ENCODE measurements at places on chromosomes 2 and 18. TPM values are rescaled to one million over a fixed set of nuclear protein-coding genes. Genes with fewer than 3 reads are reported as not detected.
A peak's percentile ranks its signal among the peaks of the same experiment; 100 is the strongest.

GRCh38 chr2:1557467-1557820, 144.2 kb downstream of the TPO start:
- no peak overlapping the region for H3K27ac ChIP-seq
- H3K36me3 ChIP-seq = no peaks in the 10 kb centered on the region

C2orf92 gene
- total RNA-seq = 6.9 TPM

- H3K36me3 ChIP-seq = peaks cover 41% of the 10 kb centered on the region
- no peak for DNase-seq
- H3K4me1 ChIP-seq = no peaks in the 10 kb centered on the region
- H3K27me3 ChIP-seq = no peaks in the 10 kb centered on the region
Measured at GRCh38 chr2:206002440-206002839, 83.5 kb downstream of the INO80D start.

C2orf78 gene
- total RNA-seq = 0.37 TPM

- no peak overlapping the region for H3K4me3 ChIP-seq
- H3K27me3 ChIP-seq = no peaks in the 10 kb centered on the region
- no peak overlapping the region for H3K27ac ChIP-seq
- DNase-seq = no peak
- no peaks in the 10 kb centered on the region for H3K4me1 ChIP-seq
- H3K36me3 ChIP-seq = no peaks in the 10 kb centered on the region
Measured at GRCh38 chr2:134391751-134392160, 137.9 kb downstream of the MGAT5 start.

GRCh38 chr18:54910161-54910919, 48.9 kb downstream of the CCDC68 start:
- H3K27ac ChIP-seq = no peak overlapping the region
- no peaks in the 10 kb centered on the region for H3K36me3 ChIP-seq
- H3K4me3 ChIP-seq = no peak overlapping the region
- no peaks in the 10 kb centered on the region for H3K4me1 ChIP-seq
- no peaks in the 10 kb centered on the region for H3K27me3 ChIP-seq

EN1 gene
- total RNA-seq = not detected

DNA sequence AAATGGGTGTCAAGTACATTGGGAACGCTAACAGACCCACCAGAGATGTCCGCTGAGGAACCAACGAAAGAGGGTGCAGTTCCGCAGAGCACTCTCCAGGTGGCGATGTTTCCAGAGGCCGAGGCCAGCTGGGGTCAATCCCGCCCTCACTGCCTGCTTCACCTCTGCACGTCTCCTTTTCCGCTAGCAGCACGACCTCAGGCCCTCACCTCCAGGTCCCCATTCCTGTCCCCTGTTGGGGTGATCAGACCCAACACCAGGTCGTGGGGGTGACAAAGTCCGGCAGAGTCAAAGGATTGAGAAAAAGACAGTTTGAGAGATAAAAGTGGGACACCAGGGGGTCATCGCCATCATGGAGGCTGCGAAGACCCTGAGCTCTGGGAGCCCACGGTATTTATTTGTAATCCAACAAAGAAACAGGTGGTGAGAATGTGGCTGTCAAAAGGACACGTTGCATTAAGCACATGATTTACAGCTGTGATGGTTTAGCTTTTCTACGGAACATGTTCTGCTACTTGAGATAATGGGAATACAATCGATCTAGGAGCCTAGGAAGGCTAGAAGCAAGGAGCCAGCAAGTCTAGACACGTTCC, 27.3 kb downstream of the ZAP70 start:
- H3K4me3 ChIP-seq = no peak overlapping the region
- H3K36me3 ChIP-seq = no peaks in the 10 kb centered on the region
- DNase-seq = peak; percentile 74
- H3K27ac ChIP-seq = no peak overlapping the region
- no peaks in the 10 kb centered on the region for H3K27me3 ChIP-seq

GRCh38 chr18:43534511-43534910, 257.2 kb upstream of the SYT4 start:
- no peak overlapping the region for H3K4me3 ChIP-seq
- no peak overlapping the region for H3K27ac ChIP-seq
- H3K27me3 ChIP-seq = no peaks in the 10 kb centered on the region
- H3K36me3 ChIP-seq = no peaks in the 10 kb centered on the region
- no peak for DNase-seq
- no peaks in the 10 kb centered on the region for H3K4me1 ChIP-seq

DNA sequence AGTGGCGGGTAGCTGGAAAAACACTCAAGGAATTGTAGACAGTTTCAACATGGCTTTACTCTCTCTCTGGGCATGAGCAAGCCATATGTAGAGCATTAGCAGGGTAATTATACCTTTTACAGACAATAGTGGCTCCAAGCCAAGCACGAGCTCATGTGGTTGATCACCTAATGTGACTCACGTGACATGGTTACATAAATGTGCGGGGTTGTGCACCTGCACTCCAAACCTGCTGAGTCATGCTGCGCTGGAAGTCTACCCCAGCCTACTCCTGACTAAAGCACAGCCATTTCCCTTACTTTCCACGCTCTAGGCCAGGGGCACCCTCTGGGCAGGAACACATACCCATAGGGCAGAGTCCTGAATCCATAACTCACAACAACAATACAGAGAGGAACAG, 232.8 kb downstream of the MBD5 start:
- H3K36me3 ChIP-seq = peaks cover 57% of the 10 kb centered on the region
- DNase-seq = no peak
- no peak overlapping the region for H3K27ac ChIP-seq

GRCh38 chr2:54672590-54673456, 50.6 kb upstream of the EML6 start:
- peaks cover 28% of the 10 kb centered on the region for H3K36me3 ChIP-seq
- H3K27me3 ChIP-seq = no peaks in the 10 kb centered on the region
- no peak overlapping the region for H3K4me3 ChIP-seq
- no peak for DNase-seq

DNA sequence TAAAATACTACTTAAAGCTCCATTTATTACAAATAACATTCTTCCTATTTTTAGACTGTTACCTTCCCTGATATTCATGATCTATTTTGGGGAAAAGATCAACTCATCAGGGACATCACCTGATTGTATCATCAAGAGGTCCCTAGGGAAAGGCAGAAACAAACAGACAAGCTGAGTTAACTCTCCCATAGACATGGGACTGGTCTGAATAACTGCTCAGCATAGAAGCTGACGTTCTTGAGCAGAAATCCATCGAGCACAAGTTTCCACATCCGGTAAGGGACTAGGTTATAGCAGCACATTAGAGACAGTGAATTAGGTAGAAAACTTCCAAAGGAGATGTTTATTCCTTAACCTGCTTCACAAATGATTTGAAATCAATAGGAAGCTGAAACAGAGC, 1100.4 kb upstream of the SLC39A10 start:
- H3K4me3 ChIP-seq = no peak overlapping the region
- H3K36me3 ChIP-seq = peaks cover 11% of the 10 kb centered on the region
- H3K27ac ChIP-seq = no peak overlapping the region
- H3K27me3 ChIP-seq = no peaks in the 10 kb centered on the region
- H3K4me1 ChIP-seq = no peaks in the 10 kb centered on the region

GRCh38 chr2:124258140-124258880, 233.2 kb downstream of the CNTNAP5 start:
- H3K27me3 ChIP-seq = no peaks in the 10 kb centered on the region
- no peak overlapping the region for H3K27ac ChIP-seq
- DNase-seq = no peak
- H3K36me3 ChIP-seq = no peaks in the 10 kb centered on the region
- no peaks in the 10 kb centered on the region for H3K4me1 ChIP-seq
- H3K4me3 ChIP-seq = no peak overlapping the region

LINC00305 gene
- total RNA-seq = not detected

- H3K4me3 ChIP-seq = no peak overlapping the region
- no peak overlapping the region for H3K27ac ChIP-seq
- H3K27me3 ChIP-seq = no peaks in the 10 kb centered on the region
- no peaks in the 10 kb centered on the region for H3K36me3 ChIP-seq
- H3K4me1 ChIP-seq = peaks cover 24% of the 10 kb centered on the region
Measured at GRCh38 chr2:188693111-188693510, 281.1 kb upstream of the COL3A1 start.

- H3K36me3 ChIP-seq = no peaks in the 10 kb centered on the region
- no peak overlapping the region for H3K27ac ChIP-seq
- peaks cover 22% of the 10 kb centered on the region for H3K27me3 ChIP-seq
- peaks cover 14% of the 10 kb centered on the region for H3K4me1 ChIP-seq
- no peak overlapping the region for H3K4me3 ChIP-seq
Measured at GRCh38 chr2:70496819-70497218, 56.8 kb downstream of the TGFA start.

DNA sequence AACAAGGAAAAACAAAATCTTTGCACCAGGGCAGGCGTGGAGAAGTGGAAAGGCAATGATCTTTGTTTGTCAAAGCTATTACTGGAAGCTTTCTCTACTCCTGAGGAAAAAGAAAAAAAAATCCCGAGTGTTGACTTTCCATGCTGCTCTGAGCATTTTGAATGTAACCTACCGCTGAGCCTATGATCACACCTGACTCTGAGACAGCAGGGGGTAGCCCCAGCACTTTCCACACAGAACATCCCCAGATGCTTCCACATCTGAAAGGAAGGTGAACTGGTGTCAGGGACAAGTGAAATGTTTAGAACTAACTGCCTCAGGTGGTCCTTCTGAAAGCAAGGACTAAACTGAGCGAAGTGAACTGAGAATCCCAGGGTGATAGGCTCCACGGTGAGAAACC, 1315.1 kb upstream of the DDX18 start:
- H3K36me3 ChIP-seq = no peaks in the 10 kb centered on the region
- peaks cover 14% of the 10 kb centered on the region for H3K4me1 ChIP-seq
- H3K27me3 ChIP-seq = peaks cover 5% of the 10 kb centered on the region

DNA sequence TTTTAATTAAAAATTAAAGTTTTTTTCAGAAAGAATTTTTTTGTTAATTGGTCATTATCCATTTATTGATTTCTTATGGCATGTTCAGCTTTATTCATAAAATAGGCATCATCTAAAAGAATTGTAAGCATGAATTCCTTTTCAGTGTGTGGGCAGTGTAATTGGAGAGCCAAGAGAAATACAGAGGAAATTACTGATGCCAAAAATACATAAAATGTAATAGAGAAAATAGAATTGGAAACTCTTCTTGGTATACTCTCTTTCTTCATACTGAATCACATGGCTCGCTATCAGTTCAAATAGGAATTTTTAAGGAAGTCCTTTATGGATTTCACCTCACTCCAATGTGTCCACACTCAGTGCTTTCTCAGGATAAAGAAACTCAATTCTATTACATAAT, 663.6 kb upstream of the NRXN1 start:
- no peaks in the 10 kb centered on the region for H3K27me3 ChIP-seq
- no peak overlapping the region for H3K4me3 ChIP-seq
- no peaks in the 10 kb centered on the region for H3K4me1 ChIP-seq
- no peaks in the 10 kb centered on the region for H3K36me3 ChIP-seq
- no peak for DNase-seq
- no peak overlapping the region for H3K27ac ChIP-seq

DNA sequence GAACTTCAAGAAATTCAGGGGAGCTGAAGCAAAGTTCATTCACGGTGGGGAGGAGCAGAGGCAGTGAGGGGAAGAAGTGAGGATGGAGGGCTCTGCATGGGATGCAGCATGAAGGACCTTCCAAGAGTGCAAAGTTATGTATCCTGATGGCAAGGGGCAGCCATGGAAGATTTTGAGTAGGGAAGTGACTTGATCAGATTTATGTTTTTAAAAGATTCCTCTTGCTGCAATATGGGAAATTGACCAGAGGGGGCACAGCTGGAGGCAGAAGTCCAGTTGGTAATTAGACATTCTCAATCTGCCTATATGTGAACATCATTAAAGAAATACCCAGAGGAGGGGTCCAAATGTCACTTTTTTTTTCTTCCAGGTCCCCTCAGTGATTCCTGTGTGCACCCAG, 21.5 kb upstream of the ANXA4 start:
- peaks cover 8% of the 10 kb centered on the region for H3K27me3 ChIP-seq
- H3K36me3 ChIP-seq = no peaks in the 10 kb centered on the region
- no peak overlapping the region for H3K4me3 ChIP-seq
- no peak for DNase-seq

Measured in WTC11 (cell line).